ENCODE measurements at places on chromosomes 2 and 18. TPM values are rescaled to one million over a fixed set of nuclear protein-coding genes. Genes with fewer than 3 reads are reported as not detected.

Gene ZNF385B
- 9.7 TPM for total RNA-seq

Gene CAVIN2
- total RNA-seq, result 35.2 TPM

DNA sequence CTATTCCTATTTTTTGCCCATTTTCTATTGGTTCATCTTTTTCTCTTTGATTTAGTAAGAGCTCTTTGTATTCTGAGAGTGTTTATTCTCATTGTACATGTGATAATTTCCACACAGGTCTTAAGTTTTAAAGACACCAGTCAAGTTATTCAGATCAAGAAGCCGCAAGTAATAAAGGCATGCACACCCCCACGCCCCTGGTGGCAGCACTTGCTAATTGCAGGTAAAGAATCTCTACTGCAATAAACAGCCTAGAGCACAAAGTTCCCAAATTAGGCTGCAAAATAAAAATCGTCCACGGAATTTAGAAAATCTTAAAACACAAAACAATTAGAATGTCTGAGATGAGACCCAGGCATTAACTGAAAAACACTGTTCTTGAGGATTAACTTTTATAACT, 45.2 kb downstream of the ST3GAL5 start:
- no peak for DNase-seq

DNA sequence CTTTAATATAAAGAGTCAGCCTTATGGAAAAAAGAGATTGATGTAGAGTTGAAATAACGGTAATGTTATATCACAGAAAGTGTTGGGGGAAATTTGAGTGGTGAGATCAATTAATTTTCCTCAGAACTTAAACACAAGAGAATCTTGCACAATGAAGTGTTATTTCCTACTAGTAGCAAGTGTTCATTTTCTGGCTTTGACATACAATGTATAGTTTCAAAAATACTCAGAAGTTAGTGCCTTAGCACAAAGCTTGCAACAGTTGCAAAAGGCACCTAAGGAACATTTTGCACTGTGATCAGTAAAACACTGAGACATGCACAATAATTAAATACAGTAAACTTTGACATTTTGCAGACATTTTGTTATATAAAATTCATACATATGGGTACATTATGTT, 161.2 kb downstream of the CD226 start:
- DNase-seq, result no peak

- DNase-seq, result no peak
These were observed 98.8 kb downstream of the ZNF521 start for GRCh38 chr18:25253136-25253535.

DNA sequence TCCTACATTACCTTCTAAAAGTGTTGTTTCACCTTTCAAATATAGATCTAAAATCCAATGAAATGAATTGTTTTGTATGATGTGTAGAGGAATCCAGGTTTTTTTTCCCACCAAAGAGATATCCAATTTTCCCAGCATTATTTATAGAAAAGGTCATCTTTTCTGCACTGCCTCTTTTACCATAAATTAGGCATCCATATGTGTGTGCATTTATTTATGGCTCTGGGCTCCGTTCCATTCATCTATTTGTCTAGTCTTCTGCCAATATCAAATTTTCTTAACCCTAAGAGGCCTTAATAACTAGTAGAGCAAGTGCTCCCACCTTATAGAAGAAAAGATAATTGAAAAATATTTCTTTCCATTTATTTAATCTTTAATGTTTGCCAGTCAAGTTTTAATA, 88.3 kb downstream of the ATAD2B start:
- no peak for DNase-seq

- DNase-seq, result no peak
These were observed 11.5 kb upstream of the TRIB2 start for GRCh38 chr2:12705230-12705629.

GRCh38 chr2:175579646-175580045, 398.1 kb upstream of the ATP5MC3 start:
- no peak for DNase-seq

DNA sequence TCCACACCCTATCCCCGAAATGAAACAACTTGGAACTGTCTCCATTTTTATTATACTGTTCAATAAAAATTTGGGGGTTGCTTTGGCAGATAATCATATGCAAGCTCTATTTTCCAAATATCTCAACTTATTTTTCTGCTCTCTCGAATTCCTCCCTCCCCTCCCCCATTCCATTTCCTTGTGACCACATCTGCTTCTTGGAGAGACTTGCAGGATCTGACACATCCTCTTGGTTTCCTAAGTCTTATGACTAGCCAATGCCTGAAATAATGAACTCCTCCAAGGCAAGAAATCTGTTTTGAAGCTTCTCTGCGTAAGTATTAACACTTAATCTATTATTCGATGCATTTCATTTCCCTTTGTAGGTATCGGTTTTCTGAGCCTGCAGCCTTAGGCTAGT, 16.1 kb downstream of the TGIF1 start:
- DNase-seq, result no peak

DNA sequence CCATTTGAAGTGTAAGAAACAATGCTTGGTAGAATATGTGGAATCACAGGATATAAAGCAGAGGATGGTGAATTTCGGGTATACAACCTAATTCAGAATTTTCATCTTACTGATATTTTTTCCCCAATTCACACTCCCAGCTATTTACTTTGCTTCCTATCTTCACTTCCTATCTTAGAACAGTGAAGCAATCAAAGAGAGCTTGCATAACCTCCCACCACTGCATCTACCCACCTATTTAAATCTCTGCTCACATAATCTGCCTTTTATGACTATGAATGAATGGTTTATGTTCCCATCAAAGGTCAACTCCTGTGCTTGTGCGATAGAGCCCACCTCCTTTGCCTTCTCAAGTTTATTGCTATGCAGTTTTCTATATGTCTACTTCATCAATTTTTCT, 3.3 kb downstream of the RMDN2 start:
- no peak for DNase-seq

DNA sequence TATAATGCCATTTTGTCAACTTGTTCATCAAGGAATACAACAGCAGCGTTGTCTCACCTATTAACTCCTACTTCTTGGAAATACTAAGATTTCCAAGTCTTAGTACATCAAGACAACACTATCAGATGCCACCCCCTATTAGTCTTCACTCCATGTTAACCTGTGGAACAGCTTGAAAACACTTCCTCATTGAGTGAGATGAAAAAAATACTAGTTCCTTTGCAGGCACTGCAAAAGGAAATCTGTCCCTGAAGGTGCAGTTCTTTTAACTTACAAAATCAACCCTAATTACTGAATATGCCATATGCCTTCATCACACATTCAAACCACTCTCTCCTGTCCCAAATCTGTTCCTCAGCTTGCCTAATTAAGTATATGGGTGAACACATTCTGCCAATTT, 4.0 kb downstream of the CWC22 start:
- no peak for DNase-seq

DNA sequence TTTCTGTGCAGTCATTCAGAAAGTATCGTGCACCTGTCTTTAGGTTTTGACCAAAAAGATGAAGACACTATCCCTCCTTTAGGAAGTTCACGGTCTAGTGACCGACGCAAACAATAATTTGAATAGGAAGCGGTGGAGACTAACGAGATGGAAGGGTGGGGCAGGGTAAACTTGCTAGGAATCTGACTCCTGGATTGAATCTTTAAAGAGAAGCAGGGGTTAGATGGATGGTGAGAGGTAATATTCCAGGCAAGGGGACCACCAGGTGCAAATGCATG, 651 bp upstream of the TXNL1 start:
- no peak for DNase-seq

DNA sequence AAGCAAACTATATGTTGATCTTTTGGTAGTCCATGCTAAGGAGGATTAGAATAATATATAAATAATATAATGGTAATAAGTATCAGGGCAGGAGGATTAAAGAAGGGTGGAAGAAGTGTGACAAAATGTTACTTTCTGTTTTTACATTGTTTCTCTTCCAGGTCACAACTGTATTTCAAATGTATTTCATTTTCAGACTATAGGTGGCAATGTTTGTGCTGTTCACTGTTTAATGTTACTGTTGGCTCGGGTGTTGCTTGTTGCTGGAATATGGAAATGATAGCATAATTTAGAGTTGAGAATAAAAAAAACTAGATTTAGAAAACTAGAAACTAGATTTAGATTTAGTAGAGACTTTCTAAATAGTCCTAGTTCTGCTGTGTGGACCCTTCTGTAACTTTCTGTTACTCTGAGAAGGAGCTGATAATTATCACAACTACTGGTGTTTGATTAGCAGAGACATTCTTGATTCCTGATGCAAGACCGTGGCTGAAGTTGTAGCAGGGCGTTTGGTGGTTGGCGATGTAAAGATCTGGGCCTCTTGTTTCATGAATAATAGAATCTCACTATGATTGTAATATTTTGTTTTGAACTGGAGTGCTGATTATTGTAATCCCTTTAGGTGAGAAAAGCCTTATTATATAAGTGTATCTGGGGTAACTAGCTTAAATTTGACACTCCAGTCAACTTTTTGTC, 7.9 kb downstream of the NEDD4L start:
- DNase-seq, result no peak

Data from gastrocnemius medialis (tissue), 4 donors.